Uterus (tissue), 4 donors: ENCODE measurements at places on chromosomes 11 and 22. TPM values are rescaled to one million over a fixed set of nuclear protein-coding genes. Genes with fewer than 3 reads are reported as not detected.
A peak's percentile ranks its signal among the peaks of the same experiment; 100 is the strongest.

Gene CHADL
- 1.8 TPM for total RNA-seq

Gene CELSR1
- total RNA-seq = 9.5 TPM

Gene TMPRSS13
- total RNA-seq = 0.90 TPM

Gene OR51B4
- not detected for total RNA-seq

Gene ANKK1
- total RNA-seq = 1.0 TPM

Gene SLN
- 2.0 TPM for total RNA-seq

GRCh38 chr11:57476047-57476756 is 15.9 kb downstream of the RTN4RL2 start:
- DNase-seq = peak; percentile 60

GRCh38 chr11:116990061-116990473 is 108.2 kb downstream of the SIK3 start:
- DNase-seq = peak; percentile 29

- DNase-seq = no peak
Measured at GRCh38 chr11:35276396-35277145, 137.6 kb downstream of the CD44 start.

- DNase-seq = no peak
Measured at GRCh38 chr11:13336246-13336878, 58.8 kb downstream of the BMAL1 start.

DNA sequence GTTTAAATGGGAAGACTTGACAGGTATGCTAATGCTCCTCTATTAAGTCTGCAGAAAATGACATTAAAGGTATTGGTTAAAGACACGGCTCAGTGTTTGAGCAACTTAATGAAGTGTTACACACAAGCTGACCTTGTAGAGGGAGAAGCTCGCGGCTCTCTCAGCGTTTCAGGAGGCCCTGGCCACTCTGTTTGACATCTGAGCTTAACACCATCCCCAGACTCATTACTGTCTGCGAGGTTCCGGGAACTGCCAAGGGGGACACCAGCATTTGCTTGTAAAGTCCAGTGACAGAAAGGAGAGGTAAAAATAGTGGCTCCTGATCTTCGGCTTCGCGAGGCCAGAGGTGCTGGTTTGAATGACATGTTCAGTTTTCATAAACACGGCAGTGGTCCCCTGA is 540.7 kb upstream of the CADM1 start:
- no peak for DNase-seq

DNA sequence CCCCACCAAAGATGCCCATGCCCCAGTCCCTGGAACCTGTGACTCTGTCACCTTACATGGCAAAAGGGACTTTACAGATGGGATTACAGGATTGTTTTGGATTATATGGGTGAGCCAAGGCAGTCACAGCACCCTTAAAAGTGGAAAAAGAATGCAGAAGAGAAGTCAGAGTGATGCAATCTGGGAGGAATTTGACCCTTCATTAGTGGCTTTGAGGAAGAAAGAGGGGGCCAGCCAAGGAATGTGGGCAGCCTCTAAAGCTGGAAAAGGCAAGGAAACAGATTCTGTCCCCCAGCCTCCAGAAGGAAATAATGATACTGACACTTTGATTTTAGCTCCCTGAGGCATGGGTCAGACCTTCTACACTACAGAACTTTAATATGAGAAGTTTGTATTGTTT is 257.3 kb upstream of the ISX start:
- DNase-seq = no peak

DNA sequence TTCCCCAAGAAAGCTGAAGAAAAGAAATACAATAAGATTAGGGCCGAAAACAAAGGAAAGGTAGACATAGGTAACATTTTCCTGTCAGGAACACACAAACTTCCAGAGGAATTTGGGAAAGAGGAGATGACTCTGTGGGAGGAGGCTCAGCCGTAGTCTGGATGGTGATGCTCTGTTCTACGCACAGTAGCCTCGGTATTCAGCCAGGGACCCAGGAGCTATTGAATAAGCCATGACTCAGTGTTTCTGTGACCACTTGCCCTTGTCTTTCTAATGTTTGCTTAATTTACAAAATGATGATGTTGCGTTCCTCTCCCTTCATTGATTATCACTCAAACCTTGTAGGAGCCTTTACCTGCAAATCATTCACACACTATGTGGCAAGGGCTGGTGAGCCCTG is 745.0 kb downstream of the NTM start:
- DNase-seq = no peak

- DNase-seq = no peak
Measured at GRCh38 chr11:95268391-95268790, 37.4 kb upstream of the SESN3 start.

- no peak for DNase-seq
Measured at GRCh38 chr11:123566852-123567251, 87.6 kb downstream of the SCN3B start.

DNA sequence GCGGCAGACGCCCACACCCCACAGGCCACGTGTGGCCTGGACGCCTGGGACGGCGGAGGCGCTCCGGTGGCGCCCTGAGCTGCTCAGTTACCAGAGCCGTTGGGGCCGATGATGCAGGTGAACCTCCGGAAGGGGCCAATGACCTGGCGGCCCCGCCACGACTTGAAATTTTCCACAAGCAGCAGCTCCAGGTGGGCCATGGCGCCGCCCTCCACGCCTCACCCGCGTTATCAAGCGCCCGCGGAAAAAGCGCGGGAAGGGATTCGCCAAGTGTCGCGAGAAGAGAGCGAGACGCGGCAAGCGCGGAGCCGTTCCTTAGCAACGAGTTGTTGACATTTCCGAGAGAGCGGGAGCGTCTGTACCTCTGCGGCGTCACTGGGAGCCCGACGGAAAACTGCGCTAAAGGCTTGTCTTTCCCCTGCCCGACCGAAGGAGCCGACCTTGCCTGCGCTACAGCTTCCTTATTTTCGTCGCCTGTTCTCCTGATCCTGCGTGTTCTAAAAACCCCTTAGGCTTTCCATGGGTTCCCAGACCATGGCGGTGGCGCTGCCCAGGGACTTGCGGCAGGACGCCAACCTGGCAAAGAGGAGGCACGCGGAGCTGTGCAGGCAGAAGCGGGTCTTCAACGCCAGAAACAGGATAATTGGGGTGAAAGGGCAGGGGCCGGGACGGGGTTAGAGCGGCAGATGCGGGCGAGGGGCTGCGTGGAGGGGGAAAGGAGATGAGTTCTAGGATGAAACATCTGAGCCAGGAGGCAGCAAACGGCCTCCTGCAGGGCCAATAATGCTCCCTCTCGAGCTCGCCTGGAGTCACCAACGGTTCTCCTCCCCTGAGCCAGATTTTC is at the start of the genes RIBC2 and SMC1B:
RIBC2 (plus strand) TSS at position 326 of the 844 bp plus-strand sequence; CDS start at position 520, 194 bp downstream.
SMC1B (minus strand) TSS at position 232 of the 844 bp plus-strand sequence; CDS start at position 200, 32 bp downstream.
- DNase-seq = peak; percentile 71

DNA sequence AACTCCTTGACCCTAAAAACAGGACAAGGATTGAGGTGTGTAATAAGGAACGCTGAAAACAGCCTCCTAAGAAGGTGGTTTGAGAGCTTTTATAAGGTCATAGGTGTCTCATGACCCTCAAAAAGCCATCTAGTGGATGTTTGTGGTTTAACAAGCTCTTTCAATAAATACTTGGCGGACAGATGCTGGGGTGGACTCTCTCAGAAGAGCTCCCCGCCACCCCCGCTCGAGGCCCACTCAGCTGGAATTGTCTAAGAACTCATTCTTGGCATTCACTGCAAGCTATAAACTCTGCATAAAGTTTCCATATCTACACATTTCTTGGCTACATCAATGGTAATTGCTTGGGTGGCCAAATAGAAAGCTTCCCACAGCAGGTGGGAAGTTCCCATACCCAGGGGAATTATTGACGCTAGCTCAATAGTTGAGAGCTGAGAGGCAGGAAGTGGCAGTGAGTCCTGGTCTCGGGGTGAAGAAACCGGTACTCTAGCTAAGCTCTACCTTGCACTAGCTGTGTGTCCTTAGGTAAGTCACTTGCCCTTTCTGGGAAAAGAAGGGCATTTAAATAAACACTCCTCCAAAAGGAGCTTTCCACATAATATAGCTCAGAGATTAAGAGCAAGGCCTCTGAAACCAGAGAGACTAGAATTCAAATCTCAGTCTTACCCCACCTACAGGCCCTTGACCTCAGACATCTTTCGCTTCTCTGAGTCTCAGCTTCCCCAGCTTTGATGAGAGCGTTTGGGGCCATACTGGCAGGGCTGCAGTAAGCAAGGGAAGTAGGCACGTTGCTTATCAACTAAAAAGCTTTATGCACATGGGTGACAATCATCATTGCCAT is 6.4 kb downstream of the MS4A15 start:
- no peak for DNase-seq

GRCh38 chr22:29385748-29386147 is 2.6 kb downstream of the AP1B1 start:
- DNase-seq = no peak

DNA sequence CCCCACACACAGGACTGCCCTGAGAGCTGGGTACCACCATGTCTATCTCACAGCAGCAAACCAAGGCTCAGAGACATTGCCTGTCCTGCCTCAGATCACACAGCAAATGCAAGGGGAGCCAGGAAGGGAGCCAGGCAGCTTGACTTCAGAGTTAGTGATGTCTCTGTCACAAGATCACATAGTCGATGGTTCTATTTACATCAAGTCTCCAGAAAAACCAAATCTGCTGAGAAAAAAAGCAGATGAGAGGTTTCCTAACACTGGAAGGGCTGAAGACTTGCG is 16.1 kb downstream of the SCUBE1 start:
- DNase-seq = no peak

DNA sequence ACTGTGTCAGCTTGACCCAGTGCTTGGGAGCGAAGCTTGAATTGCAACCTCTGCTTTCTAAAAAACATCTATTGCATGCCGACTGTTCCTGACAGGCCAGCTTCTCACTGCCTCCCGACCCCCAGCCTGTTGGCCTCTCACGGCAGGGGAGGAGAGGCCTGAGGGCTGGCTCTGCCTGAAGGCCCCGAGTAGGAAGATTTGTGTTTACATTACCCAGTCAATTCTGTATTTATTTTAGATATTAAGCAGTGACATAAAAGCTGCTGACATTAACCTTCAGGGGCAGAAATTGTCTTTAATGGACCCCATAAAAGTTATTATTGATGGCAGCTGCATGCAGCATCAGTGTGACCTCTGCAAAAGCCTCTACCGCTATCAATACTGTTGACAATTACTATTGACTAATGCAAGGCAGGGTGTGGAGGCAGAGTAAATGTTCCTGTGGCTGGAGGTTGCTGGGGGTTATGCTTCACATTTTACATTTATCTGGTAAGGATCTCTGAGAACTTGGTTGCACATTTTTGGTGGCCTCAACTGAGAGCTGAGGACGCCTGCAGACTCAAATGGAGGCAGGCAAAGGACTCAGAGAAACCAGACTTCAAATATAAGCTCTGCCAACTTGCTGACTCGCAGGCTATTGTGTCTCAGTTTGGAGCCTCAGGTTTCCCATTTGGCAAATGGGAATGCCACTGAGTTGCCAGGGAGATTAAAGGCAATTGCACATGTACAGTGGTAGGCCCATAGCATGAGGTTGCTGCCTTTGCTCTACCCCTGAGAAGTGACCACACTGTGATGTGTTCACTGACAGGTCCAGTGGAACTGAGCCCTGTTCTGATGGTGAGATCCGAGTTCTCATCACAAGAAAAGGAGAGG is 380.5 kb downstream of the TENM4 start:
- no peak for DNase-seq

- DNase-seq = no peak
Measured at GRCh38 chr11:104028476-104029263, 7.8 kb upstream of the DDI1 start.

DNA sequence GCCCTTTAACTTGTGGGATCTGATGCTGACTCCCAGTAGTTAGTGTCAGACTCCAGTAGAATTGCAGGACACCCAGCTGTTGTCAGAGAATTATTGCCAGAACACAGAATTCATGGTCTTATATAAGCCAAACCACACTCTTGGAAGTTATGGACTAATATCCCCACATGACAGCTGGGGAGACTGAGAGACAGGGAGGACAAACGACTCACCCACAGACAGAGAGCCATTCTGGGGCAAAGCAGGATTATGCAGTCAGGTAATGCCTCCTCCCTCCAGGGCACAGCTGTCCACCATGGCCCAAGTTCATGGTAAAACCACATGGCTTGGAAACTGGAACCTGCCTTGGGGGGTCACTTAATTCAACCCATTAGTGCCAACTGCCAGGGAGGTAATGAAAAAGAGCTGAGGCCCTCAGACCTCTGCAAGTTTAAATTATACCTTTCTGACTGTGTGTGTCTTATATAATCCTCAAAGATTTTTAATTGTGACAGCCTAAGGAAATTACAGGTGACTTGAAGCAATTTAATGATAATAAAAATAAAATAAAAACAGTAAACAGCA is 299.5 kb downstream of the BUD13 start:
- no peak for DNase-seq

- DNase-seq = no peak
Measured at GRCh38 chr11:60701469-60701818, 2.0 kb downstream of the MS4A8 start.

DNA sequence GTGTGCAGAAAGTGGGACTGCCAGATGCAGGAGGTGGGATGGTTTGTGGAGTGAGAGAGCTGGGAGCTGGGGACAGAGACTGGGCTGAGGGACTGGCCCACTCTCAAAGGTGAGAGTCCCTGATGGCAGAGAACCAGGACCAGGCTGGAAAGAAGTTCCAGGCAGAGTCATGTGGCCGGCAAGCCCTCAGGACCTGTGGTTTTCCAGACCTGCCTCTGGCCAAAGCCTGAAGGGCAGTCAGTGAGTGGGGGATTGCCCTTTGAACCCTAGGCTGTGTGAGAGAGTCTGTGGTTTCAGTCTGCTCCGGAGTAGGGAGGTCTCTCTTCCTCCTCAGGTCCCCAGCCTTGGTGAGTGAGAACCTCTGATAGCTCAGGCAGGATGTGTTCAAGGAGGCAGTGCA is 17.0 kb downstream of the KCNC1 start:
- no peak for DNase-seq

- peak; percentile 71 for DNase-seq
Measured at GRCh38 chr11:67351275-67352005, 1.9 kb downstream of the POLD4 start.

- DNase-seq = peak; percentile 77
Measured at GRCh38 chr11:12287009-12287373, 90.4 kb upstream of the PARVA start.

GRCh38 chr11:117462183-117462863 is 134.7 kb downstream of the CEP164 start:
- DNase-seq = no peak
